ENCODE measurements at places on chromosomes 12 and 14.

GRCh38 chr12:79121486-79121885 is 256.9 kb downstream of the SYT1 start:
- no peak for DNase-seq

- DNase-seq: no peak
Measured at GRCh38 chr14:101591582-101591981, 30.3 kb downstream of the DIO3 start.

GRCh38 chr12:46921048-46921763 is 95.4 kb upstream of the SLC38A4 start:
- no peak for DNase-seq

- DNase-seq: no peak
Measured at GRCh38 chr14:98203421-98203820, 1068.6 kb downstream of the BCL11B start.

DNA sequence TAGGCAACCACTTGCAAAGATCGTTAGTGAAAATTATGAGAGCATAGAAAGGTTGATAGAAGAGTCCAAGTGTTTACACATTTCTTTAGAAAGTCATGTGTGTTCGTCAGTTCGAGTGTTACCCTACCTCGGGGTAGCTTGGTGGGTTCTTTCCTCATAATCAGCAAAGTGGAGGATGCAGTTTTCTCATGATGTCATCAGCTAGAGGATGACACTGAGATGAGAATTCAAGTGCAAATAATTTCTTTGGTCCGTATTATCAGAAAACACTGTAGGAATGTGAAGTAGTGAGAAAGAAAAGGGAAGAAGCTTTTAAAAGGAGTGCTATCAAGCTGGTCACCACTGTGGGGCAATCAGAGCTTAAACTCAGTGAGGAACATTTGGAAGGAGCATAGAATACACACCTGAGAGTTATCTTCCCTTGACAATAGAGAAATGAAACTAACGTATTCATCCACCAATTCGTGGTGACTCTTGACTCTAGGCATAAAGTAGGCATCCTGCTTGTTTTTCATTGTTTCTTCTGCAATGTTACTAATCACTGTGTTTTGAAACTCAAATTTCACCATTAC is 1340.9 kb upstream of the TMEM132C start:
- DNase-seq: no peak

DNA sequence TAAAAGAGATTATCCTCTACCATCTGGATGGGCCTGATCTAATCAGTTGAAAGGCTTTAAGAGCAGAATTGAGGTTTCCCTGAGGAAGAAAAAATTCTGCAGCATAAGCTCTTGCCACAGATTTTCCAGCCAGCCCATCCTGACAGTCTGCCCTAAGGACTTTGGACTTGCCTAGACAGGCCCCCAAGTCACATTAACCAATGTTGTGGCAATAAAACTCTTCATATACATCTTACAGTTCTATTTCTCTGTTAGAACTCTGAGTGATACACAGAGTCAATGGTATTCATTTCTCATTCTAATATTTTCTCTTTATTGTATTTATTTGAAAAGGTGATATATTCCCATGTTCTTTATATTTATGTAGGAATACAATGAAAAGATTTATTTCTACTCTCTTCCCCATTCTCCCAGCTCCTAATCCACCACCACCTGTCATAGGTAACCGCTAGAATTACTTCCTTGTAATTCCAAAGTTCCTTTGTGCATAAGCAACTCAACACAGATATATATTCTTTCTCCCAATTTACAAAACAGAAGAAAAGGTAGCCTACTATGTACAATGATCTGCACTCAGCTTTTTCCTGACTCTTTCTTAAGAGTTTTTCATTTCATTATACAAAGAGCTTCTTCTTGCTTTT is 182.1 kb downstream of the CAPZA3 start:
- no peak for DNase-seq
